Left lung (tissue), 14 donors: ENCODE measurements at places on chromosomes 4 and X. TPM values are rescaled to one million over a fixed set of nuclear protein-coding genes. Genes with fewer than 3 reads are reported as not detected.

DNA sequence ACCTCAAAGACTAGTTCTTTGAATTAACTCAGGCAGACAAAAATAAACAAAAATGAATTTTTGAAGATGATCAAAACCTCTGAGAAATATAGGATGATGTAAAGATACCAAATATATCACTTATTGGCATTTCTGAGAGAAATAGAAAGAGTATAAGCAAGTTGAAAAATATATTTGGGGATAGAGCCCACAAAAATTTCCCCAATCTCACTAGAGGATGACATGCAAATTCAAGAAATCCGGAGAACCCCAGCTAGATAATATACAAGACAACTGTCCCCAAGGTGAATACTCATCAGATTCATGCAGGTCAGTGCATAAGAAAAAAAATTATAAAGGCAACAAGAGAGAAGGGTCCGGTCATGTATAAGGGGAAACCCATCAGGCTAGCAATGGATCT, 129.1 kb downstream of the CXXC4 start:
- DNase-seq: no peak

DNA sequence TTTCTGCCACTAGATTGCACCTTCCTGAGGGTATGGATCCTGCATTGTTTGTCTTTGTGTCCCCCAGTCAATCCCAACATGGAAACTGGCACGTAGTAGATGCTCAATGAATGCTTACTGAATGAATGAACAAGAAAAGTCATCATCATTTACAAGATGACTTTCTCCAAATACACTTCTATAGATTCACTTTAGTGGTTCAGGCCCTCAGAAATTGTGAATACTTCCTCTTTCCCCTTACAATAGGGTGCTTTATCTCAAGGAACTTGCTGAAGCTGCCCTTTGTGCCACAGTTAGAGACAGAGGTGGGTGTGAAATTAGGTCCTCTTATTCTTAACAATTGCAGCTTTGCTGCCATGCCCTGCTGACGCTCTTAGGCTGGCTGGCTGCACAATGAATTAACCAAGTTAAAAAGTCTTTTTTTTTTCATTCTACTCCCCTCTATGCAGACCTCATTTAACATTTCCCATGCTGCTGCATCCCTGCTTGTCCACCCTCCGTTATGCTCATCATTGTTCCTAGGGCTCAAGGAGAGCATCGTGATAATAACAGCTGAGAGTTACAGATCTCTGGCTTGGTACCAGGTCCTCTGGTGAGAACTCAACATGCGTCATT, 108.0 kb upstream of the ZNF518B start:
- DNase-seq: no peak

The GSX2 gene
- total RNA-seq: not detected

The MOB1B gene
- total RNA-seq: 33.6 TPM

The MAGEA12 gene
- total RNA-seq: not detected

The SLC26A1 gene
- 0.35 TPM for total RNA-seq

GRCh38 chrX:7996414-7996813, 69.2 kb upstream of the PNPLA4 start:
- no peak for DNase-seq

DNA sequence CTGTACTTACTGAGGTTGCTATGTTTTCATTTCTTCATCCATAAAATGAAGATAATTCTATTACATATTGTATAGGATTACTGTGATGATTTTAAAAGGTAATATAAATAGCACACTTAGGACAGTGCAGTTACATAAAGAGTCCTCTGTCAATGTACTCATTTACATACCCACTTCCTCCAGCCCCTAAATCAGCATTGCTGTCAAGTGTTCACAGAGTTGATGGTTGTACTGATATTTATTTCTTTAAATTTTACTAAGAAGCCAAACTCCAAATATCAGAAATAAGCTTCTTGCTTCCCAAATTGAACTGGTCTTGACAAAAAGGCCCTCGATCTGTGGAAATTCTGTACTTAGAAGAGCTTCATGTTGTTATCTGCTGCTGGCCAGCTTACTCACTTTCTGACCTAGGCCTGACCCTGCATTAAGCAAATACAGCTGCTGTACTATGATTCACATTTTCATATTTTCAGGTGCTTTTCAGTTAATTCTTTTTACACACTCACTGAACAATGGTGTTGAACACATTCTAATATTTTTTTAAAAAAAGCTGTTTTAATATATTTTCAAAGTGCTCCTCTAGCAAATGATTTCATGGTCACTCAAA, 259.6 kb downstream of the UNC5C start:
- DNase-seq: no peak

GRCh38 chr4:115334736-115335411, 221.5 kb upstream of the NDST4 start:
- DNase-seq: no peak

The ANXA3 gene
- 147 TPM for total RNA-seq

DNA sequence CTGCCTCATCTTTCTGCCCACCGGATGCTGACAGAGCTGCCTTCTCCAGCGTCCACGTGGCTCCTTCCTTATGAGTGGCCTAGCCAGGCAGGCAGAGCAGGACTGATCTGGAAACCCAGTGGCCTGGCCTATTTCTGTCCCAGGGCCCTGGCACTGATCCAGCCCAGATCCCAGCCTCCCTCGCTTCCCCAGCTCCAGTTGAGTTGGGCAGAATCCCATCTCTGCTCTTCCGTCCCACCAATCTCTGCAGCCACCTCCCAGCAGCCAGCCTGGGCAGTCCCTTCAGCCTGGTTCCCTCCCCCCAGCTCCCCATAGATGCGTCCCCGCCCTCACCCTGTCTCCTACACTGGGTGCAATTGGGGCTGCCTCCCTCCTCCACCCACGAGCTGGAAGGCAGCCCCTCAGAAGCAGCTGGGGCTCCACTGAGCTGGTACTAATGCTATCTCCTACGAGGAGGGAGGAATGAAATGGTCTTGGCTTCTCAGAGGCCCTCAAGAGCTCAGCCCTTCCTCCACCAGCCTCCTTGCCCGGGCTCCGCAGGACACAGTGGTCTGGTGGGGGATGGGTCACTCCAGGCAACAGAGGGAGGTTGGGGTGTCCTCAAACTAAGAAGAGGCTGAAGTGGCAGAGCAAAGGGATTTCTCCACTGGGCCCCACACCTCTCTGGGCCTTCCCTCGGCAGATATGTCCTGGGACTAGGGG, 94.2 kb downstream of the PJA1 start:
- no peak for DNase-seq

GRCh38 chrX:75596178-75596577, 73.3 kb upstream of the ZDHHC15 start:
- no peak for DNase-seq

DNA sequence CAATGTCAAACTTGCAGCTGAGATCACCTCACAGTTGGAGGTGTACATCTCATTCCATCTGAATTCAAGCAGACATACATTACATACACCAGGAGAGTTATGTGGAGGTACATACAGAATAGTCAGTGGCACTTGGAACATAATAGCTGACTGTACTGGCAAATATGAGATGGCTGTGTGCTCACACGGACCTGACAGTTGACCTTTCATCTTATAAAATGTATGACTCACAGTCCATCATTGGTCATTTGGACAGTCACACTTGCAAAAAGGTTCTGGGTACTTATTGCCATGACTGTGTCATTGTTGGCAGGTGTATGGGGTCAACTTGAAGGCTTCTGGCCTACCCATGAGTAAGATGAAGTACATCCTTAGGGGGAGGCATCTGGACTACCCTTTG, 88.6 kb upstream of the WDR1 start:
- DNase-seq: no peak

- DNase-seq: no peak
Observed at GRCh38 chr4:76518241-76518640, 83.2 kb downstream of the SHROOM3 start.
